ENCODE measurements at places on chromosomes 5 and 9.
A peak's percentile ranks its signal among the peaks of the same experiment; 100 is the strongest.

DNA sequence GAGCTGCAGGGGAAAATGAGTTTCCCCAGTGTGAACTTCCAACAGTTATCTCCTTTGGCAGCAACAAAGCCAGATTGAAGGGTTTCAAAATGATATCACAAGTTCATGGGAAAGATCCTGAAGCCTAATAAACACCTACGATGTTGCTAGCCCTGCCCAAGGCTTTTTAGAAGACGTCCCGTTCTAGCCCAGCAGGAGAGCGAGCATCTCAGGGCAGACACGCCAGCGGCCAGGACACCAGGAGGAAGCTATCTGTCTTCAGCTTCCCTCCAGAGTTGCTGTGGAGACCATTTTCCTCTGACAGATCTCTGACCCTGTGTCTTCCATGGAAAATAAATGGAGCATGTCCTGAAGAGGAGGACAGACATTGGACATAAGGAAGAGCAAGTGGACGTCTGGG, 98.4 kb downstream of the FBXO38 start:
- DNase-seq, result no peak

DNA sequence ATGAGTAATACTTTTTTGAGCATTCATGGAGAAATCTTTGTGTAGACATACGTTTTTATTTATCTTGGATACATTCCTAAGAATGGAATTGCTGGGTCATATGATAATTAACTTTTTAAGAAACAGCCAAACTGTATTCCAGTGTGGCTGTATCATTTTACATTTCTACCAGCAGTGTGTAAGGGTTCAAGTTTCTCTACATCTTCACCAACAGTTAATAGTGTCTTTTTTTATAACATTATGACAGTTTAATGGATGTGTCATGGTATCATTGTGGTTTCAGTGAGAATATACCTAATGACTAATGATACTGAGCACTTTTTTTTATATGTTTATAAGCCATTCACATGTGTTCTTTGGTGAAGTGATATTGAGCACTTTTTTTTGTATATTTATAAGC, 52.4 kb downstream of the NIPBL start:
- no peak for DNase-seq

DNA sequence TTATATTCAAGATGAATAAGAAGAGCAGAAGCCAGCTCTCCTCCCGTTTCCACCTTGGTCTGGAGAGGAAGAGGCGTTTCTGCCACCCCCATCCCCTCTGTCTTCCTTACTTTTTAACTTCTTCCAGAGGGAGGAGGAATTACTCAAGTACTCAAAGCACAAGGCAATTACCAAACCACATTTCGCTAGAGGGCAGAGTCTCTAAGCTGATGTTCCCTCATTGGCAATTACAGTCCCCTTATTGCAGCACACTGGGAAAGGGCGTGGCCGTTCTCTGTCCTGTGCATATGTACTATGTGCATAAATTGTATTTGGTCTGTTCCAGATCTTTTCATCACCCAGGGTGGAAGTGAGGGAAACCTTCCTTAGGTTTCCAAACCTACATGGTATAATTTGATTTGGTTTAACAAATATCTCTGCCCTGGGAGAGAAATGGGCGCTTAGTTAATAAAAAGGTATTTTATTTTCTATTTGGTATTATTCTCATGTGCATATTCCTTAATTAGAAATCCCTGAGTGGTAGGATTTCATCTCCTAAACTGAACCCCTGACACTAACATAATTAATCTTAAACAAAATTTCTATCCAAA, 29.8 kb upstream of the ALDOB start:
- DNase-seq, result peak; percentile 70

GRCh38 chr5:142952229-142952628, 182.1 kb downstream of the ARHGAP26 start:
- DNase-seq, result no peak

GRCh38 chr5:68957591-68957990, 136.2 kb upstream of the SLC30A5 start:
- no peak for DNase-seq

DNA sequence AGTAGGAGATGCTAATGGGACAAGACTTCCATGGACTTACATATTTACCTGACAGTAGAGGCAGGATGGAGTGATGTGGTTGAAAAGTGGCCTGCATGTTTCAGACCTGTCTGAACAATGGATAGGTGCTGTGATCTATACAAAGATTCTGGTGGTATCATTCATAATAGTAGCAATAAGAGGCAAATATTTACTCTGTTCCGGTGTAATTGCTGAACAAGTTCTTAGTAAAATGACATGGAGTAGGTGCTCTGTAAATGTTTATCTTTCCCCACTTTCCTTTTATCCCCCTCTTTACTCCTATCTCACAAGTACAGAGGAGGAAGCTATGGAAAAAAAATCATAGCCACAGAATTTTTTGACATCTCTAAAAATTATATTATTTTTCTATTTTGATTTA, 159.0 kb upstream of the SLC12A2 start:
- no peak for DNase-seq

DNA sequence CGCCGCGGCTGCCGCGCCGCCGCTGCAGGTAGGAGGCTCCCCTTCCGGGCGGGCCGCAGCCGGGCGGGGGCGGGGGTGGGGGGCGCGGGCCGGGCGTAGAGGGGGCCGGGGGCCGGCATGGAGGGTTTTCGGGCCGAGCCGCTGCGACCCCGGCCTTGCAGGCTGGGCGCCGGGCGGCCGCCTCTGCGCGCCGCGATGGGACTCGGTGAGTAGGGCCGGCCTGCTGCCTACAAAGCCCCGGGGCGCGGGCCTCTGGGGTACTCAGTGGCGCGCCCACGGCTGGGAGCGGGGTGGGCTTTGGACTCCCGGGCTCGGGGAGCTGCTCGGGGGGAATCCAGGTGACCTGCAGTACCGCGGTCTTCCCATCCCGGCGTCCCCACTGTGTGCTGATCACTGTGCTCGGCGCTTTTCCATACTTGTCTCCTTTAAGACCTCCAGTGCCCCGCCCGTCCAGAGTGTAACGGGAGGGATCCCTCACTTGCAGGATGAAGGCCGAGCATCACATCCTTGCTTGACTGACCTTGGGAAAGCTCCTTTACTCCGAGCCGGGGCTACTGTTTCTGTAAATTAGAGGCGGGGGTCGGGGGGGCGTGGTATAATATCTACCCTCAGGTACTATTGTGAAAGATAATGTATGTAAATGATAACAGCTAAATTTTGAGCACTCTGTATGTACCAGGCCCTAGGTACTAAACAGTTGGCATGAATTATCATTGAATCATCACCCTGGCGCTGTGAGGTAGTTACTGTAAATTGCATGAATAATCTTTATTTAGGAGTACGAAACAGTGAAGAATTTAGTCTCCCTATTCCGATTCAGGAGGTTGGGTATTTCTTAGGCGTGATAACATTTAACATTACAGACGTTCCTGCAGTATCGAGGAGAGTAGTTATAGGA, 672 bp downstream of the MSANTD3 start:
- no peak for DNase-seq

- DNase-seq, result no peak
Observed at GRCh38 chr9:134981829-134982228, 64.1 kb upstream of the FCN1 start.

DNA sequence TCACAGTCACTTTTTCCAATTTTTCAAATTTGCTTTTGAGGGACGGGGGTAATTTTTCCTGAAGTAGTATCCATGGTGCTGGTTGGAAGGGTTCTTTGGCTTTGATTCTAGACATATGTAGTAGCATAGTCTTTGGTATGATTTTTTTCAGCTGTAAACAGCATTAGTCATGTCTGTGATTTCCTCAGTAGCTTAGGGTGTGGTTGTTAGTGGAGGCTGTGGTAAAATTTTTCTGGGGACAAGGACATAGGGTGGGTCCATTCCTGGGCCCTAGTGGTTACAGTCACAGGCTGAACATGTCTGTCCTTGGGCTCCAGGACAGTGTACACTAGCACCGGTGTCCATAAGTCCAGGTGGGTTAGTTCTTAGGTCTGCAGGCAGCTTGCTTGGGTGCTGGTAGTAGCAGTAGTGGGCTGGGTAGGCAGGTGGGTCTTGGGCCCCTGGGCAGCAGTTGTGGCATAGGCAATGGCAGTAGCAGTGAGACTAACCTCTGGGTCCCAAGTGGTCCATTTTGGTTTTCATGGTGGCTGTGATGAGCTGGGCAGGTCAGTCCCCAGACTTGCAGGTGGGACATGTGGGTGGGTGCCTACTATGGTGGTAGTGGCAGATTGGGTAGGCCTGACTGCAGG, 100.0 kb upstream of the CXCL14 start:
- no peak for DNase-seq

- no peak for DNase-seq
Observed at GRCh38 chr5:125295405-125295872, 549.0 kb upstream of the ZNF608 start.

DNA sequence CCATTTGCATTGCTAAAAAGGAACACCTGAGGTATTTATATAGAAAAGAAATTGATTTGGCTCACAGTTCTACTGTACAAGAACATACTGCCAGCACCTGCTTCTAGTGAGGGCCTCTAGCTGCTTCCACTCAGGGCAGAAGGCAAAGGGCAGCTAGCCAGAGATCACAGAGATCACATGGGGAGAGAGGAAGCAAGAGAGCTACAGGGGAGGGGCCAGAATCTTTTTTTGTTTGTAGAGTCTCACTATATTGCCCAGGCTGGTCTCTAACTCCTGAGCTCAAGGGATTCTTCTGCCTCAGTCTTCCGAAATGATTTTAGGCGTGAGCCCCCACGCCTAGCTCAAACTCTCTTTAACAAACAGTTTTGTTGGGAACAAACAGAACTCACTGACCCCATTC, 6.1 kb downstream of the SLCO4C1 start:
- no peak for DNase-seq

- no peak for DNase-seq
Observed at GRCh38 chr5:145723516-145723915, 111.6 kb downstream of the PRELID2 start.

DNA sequence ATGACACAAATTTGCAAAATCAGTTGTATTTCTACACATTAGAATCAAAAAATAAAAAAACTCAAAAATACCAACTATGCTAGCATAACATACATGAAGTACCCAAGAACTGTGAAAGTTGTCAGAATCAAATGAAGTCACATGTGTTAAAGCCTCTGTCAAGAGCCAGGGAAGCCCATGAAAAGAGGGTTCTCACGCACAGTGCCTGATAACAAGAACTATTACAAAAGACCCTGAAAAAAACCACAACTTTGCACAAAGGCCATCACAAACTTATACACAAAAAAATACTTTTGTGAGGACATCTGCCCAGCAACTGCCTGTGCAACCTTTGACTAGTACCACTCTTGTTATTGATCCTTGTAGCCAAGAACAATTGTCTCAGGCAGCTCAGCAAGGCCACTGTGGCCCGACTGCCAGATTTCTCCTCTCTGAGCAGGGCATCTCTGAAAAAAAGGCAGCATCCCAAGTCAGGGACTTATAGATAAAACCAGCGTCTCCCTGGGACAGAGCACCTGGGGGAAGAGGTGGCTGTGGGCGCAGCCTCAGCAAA, 28.9 kb upstream of the HNRNPA0 start:
- DNase-seq, result no peak

- DNase-seq, result no peak
Observed at GRCh38 chr5:60208716-60209115, 315.2 kb upstream of the PDE4D start.

GRCh38 chr5:59423021-59423420, 470.5 kb downstream of the PDE4D start:
- no peak for DNase-seq

DNA sequence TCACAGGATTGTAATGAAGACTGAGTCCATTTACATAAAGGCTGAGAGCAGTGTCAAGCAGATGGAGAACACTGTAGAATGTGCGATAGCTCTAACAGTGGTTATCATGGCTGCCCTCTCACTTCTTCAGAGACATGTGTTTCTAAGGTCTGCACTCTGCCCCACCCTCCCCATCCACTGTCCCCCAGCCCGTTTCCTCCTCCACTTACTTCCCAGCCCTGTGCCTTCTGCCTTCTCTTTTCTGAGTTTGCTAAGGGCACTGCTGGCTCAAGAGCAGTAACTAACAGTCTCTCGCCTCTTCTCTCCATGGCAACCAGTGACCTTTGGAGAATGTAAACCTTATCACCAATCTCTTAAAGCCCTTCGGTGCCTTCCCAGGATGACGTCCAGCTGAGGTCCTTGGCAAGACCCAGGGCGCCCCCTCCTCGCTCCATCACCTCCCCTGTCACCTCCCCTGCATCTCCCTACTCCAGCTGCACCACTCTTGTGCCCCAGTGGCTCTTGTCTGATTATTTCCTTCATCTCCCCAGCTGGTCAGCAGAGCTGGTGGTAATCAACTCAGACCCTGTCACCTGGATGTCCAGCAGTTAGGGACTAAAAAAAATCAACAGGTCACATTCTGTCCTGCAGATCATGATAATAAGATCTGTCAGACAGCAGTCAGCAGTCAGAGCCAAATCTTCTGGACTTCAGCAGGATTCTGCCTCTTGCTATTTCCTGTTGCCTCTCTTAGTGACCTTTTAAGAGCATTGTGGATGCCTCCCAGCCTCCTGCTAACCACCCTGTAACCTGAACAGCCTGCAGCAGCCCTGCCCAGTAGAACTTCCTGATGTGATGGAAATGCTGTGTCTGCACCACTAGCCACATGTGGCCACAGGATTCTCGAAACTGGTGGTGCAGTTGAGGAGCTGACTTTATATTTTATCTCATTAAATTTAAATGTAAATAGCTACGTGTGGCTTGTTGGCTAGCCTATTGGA, 9.0 kb downstream of the FXN start:
- no peak for DNase-seq

- no peak for DNase-seq
Observed at GRCh38 chr9:93659837-93660177, 83.4 kb downstream of the PHF2 start.

GRCh38 chr5:37722236-37723161, 117.3 kb downstream of the GDNF start:
- DNase-seq, result no peak

DNA sequence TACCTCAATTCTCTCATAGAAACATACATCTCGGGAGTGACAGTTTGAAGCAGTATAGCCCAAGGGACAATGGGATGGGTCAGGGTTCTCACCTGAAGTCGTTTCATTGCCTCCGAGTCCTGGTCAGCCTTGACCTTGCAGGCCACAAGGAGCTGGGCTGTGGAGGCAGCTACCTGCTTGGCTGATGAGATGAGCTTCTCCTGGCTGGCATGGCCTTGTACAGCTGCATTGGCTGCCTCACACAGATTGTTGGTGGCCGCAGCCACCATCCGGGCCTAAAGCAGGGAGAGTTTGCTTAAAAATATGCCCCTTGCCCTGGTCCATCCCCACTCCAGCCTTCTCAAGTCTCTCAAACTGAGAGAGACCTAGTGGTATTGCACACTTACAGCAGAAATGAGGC, 8.5 kb upstream of the TPM2 start:
- DNase-seq, result no peak

- DNase-seq, result no peak
Observed at GRCh38 chr5:74314906-74315305, 325.6 kb downstream of the ENC1 start.

DNA sequence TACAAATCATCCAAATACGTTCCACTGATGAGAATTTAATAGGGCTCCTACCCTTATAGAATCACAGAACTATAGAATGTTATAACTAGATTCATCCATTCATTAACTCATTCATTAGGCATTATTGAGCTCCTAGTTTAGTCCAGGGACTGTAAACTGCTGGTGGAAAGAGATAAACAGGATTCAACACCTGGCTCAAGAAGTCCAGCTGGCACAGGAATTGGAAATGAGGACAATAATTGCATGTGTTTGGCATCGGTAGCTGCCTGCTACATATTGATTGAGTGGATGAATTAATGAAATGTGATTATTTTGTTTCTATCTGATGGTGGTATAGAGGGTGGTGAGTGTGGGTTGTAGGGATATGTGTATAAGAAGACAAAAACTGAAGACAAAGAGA, 100.8 kb upstream of the TLE1 start:
- no peak for DNase-seq

GRCh38 chr5:116032991-116033390, 719 bp downstream of the ARL14EPL start:
- DNase-seq, result no peak

- DNase-seq, result peak; percentile 77
Observed at GRCh38 chr9:136527721-136528710, 17.8 kb downstream of the NOTCH1 start.

All from D341Med (cell line).